ENCODE measurements at places on chromosomes 4 and X.

GRCh38 chrX:39396358-39396995 lies 595.2 kb downstream of the MID1IP1 start:
- no peak for DNase-seq

GRCh38 chr4:77078401-77078800 lies 2.6 kb upstream of the CCNI start:
- DNase-seq, result no peak

GRCh38 chrX:3160756-3161155 lies 119.5 kb downstream of the ARSF start:
- no peak for DNase-seq

DNA sequence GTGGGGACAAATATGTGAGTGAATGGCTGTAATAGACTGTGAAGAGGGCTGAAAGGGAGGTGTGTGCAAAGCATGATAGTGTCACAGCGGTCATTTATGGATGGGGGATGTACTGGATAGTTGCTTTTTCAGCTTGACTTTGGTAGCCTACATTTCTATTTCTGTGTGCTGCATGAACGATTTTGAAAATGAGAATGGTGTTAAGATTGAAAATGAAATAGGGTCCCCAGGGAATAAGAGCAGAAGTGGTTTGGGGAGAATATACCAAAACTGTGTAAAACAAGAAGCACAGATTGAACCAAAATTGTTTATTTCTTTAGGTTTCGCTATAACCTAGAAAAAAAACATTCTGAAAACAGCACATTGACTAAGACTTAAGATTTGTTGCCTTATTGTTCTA lies 58.8 kb upstream of the CLNK start:
- no peak for DNase-seq

- no peak for DNase-seq
These were observed 48.0 kb upstream of the KLHL8 start for GRCh38 chr4:87268411-87268810.

GRCh38 chr4:88063634-88064296 lies 56.3 kb downstream of the PKD2 start:
- no peak for DNase-seq

GRCh38 chr4:61543976-61544375 lies 343.9 kb downstream of the ADGRL3 start:
- no peak for DNase-seq

GRCh38 chr4:47315346-47315745 lies 148.2 kb downstream of the COMMD8 start:
- DNase-seq, result no peak

DNA sequence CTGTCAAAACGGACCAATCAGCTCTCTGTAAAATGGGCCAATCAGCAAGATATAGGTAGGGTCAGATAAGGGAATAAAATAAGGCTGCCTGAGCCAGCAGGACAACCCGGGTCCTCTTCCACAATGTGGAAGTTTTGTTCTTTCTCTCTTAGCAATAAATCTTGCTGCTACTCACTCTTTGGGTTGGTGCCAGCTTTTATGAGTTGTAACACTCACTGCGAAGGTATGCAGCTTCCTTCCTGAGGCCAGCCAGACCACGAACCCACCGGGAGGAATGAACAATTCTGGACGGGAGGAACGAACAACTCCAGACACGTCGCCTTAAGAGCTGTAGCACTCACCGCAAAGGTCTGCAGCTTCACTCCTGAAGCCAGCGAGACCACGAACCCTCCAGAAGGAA lies 287.8 kb downstream of the RAPGEF2 start:
- no peak for DNase-seq

GRCh38 chr4:54152846-54153600 lies 53.1 kb downstream of the GSX2 start:
- no peak for DNase-seq

- no peak for DNase-seq
These were observed 1.1 kb downstream of the TAFAZZIN start for GRCh38 chrX:154412468-154412867.

- DNase-seq, result no peak
These were observed 212.4 kb downstream of the ARHGAP10 start for GRCh38 chr4:147944249-147944648.

DNA sequence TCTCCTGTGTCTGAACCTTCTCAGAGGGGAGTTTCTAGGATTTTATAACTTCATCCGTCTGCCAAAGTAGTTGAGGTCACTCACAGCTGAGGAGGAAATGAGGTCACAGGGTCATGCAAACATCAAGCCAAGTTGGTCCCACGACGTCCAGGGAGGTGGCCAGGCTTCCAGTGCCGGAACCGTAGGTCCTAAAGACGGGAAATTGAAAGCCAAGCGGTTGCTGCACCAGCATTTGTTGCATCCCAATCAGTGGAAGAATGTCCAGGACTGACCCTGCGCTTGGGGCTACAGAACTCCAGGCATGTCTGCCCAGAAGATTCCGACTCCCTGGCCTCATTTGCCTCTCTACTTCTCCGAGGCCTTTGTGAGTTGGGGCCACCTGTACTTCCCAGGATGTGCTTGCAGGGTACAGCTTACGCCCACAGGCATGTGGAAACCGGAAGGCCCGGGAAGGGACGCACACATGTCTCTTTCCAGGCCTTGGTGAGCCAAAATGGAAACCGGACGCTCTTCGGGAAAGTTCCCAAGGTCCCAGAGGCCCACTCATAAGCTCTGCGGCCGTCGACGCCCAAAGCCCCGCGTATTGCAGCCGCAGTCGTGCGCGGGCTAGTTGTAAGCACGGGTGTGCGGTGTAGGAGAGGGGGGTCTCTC lies 9.3 kb downstream of the PRDM8 start:
- DNase-seq, result no peak

GRCh38 chr4:94831607-94832006 lies 73.9 kb downstream of the BMPR1B start:
- no peak for DNase-seq

DNA sequence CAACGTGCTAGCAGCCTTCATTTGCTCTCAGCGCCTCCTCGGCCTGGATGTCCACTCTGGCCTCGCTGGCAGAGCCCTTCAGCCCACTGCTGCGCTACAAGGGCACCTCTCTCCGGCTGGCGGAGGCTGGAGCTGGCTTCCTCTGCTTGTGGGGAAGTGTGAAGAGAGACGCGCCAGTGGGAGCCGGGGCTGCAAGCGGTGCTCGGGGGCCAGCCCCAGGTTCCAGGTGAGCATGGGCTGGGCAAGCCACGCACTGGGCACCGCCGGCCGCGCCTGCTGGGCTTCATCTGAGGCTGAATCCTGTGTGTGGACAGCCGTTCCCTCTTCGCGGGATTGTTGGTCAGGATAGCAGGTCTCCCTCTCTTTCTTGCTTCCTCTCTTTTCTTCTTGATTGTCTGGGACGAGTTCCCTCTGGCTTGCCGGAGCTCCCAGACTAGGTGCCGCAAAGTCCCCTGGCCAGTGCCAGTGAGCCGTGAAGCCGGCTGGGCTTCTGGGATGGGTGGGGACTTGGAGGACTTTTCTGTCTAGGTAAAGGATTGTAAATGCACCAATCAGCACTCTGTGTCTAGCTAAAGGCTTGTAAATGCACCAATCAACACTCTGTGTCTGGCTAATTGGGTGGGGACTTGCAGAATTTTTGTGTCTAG lies 165.0 kb downstream of the HEPH start:
- no peak for DNase-seq

DNA sequence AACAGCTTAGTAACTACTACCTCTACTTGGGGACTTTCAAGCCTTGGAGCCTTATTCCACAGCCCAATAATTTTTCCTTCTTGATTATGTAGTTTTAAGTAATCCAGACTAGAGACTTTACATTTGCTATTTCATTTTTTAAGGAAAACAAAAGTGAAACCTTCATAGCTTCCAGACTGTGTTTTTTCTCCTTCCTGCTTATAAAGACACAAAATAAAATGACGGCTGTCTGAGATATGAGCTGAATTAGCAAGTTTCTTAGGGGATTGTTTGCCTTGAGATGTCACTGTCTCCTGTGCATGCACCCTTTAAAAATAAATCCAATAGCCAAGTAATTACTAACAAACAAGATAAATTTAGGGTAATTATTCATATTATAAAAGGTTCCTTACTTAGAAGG lies 78.8 kb upstream of the PACRGL start:
- DNase-seq, result no peak

DNA sequence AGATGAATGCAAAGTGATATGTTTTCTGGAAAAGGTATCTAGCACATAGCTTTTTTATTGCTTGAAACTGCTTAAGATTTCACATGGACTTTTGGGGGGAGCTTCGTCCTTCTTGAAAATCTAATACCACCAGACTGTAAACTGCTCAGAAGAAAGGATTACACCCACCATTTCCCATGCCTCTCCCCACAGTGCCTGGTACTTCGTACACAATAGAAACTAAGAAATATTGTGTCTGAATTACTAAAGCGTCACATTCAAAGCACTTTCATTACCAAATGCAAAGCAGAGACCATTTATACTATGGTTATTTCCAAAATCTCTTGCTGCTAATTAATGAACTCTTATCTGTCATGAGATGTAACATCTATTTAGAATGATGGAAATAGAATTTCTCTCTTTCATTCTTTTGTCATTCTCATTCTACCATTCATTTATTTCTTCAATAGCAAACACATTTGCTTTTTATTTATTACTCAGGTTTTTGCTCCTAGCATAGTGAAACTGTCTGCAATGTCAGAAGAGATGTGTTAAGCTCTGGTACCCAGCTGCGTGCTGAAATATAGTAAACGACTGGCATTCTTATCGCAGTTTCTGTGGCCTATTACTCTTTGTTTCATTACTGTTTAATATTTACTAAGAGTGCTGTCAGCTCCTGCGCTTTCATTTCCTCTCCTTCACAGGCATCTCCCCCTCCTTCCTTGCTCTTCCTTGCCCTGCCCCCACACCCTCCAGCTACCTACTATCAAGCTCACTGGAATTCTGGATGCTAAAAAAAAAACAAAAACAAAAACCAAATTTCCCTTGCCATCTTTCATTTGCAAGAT lies 51.4 kb upstream of the RAPGEF2 start:
- DNase-seq, result no peak

DNA sequence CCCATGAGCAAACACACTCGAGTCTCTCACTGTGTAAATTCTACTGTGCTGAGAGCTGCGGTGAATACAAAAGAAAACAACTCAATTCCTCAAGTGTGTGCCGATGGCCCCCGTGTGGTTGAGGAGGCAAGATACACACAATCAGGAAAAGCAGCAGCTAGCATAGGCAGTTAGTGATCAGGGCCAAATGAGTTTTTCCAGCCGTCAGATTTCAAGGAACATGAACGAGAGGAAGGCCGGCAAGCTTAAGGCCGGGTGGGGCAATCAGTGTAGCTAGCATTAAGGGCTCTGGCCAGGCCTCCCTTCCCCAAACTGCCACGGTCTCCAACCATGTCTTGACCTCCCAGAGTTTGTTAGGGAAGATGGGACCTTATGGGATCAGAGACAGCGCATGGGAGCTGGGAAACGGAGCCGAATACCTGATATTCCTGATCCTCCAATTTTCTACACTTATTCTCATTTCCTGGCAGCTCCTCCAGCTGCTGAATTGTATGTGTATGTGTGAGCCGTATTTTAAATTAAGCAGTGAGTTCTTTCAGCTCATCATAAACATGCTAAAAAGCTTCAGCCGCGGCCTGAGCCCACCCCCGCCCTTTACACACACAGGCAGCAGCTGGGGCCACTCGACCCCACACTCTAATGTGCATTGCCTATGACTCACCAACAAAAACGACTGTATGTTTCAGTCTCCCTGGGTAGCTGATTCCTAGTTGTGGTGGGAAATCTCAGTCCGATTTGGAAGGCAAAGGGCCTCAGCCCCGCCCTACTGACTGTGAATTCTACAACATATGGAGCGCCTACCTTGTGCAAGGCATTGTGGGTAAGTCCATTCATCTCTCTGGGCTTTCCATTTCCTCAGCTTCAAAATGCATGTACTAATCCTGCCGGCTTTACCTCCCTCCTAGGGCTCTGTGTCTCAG lies 59.9 kb downstream of the RTL9 start:
- DNase-seq, result no peak

DNA sequence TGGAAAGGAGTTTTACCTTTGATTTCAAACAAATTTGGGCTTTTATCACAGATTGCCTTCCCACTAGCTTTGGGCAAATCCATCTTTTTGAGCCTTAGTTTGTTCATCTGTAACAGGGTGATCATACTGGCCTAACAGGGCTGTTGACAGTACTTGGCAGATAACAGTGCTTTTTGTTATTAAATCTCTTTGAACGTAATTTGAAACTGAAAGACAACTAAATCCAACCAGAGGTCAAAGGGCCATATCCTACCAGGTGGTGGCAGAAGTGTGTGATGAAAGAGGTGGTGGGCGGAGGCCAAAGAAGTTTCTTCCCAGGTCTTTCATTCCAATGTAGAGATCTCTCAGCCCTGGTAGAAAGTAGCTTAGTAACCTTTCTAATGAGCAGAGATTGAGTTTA lies 35.2 kb upstream of the TADA2B start:
- no peak for DNase-seq

DNA sequence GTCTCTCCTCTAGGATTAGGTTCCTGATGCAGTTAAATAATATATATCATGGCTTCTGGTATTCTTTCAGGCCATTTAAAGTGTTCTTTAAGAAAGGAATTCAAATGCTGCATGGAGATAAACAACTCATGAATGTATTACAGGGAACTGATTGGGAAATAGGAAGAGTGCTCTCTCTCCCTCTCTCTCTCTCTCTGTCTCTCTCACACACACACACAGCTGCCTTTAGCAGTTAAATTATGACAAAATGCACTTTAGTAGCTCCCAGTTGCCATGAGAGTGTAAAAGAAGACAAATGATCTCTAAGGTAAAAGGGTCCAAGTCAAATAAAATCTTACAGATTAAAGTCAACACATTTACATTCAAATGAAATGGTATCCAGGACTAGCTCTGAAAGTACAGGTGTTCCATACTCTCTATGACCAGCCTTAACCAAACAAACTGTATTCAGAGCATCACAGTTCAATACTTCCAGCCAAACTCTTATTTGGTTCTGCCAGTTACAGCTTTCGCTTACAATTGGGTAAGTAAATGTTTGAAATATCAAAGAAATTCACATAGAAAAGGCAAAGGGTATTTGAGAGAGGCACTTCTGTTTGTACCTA lies 94.7 kb upstream of the CXXC4 start:
- DNase-seq, result no peak

DNA sequence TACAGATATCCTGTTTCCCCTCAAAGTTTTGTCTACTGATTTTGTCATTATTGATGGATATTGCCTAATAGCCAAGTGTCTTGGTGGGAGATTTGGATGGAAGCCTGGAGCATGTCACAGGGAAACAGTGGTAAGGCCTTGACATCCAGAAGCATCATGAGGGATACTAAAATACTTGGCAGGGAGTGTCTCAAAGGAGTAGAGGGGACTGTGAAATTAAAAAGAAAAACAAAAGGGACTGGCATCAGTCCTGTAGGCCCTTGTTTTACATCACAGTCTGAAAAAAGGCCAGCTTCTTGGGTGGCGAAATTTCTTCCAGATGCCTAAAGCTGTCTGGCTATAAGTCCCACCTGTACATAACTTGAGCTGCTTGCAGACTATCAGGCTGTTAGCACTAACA lies 83.8 kb downstream of the GUCY2F start:
- DNase-seq, result no peak

- DNase-seq, result no peak
These were observed 5.4 kb upstream of the GTPBP6 start for GRCh38 chrX:323721-324628.

DNA sequence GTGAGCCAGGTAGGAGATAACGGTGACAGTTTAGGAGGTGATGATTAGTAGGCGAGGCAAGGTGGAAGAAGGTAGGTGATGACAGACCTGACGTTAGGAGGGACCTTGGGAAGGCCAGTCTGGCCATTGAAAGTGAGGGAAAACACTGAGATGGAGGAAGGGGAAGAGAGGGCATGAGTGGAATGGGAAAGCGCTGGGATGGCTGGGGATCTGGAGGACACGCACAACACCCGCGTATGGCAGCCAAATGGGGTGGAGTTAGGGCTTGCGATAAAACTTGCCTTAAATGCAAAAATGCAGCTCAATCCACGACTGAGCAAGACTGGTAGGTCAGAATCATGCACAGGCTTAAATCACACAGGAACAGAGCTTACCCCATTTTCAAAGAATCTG lies 605 bp upstream of the CDKL2 start:
- DNase-seq, result no peak
